ENCODE measurements at places on chromosomes 4 and X. TPM values are rescaled to one million over a fixed set of nuclear protein-coding genes. Genes with fewer than 3 reads are reported as not detected.

DNA sequence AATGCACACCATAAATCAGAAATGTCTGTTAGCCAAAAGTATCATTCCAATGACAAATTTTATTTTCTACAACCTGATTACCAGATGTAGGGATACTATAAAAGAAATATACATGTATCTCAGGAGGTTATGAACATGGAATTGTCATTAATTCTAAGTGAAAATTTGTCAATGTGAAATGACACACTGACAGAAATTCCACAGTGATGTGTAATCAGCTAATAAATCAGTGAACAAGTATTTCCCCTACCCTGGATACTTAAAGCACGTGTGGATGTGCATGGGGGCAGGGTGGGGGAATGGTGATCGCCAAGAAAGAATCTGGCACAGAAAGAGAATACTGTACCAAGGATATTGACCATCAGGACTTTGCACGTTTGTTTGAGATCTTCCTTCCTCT, 123.6 kb downstream of the SH3RF1 start:
- H3K4me3 ChIP-seq: no peak overlapping the region
- H3K36me3 ChIP-seq: no peaks in the 10 kb centered on the region
- DNase-seq: no peak
- peaks cover 20% of the 10 kb centered on the region for H3K4me1 ChIP-seq

Gene SPANXA1
- total RNA-seq: not detected

DNA sequence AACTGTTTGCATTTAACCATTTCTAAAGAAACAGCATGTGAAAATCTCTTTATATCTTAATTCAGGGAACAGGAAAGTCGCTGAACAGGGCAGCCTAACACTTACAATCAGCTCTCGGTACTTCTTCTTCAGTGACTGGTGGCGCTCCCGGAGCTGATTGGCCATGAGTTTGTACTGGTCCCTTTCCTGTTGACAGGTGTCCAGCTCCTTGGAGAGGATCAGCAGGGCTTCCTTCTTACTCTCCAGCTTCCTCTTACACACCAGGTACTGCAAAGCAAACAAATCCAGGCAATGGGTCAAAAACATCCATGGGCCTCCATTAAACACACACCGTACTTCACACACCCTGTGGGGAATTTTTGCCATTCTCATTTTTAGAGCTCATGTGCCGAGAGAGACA, 36.4 kb downstream of the CCDC149 start:
- no peaks in the 10 kb centered on the region for H3K4me1 ChIP-seq
- no peak overlapping the region for H3K4me3 ChIP-seq
- no peak for DNase-seq
- no peaks in the 10 kb centered on the region for H3K27me3 ChIP-seq
- H3K27ac ChIP-seq: no peak overlapping the region
- no peaks in the 10 kb centered on the region for H3K36me3 ChIP-seq

Gene BLOC1S4
- total RNA-seq: 52.1 TPM

Gene PCDH10
- total RNA-seq: 1.1 TPM

DNA sequence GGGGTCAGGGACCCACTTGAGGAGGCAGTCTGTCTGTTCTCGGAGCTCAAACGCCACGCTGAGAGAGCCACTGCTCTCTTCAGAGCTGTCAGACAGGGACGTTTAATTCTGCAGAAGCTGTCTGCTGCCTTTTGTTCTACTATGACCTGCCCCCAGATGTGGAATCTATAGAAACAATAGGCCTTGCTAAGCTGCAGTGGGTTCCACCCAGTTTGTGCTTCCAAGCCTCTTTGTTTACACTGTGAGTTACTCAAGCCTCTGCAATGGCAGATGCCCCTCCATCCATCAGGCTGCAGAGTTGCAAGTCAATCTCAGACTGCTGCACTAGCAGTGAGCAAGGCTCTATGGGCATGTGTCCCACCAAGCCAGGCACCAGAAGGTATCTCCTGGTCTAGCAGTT, 158.1 kb downstream of the DTHD1 start:
- H3K4me1 ChIP-seq: no peaks in the 10 kb centered on the region
- no peak for DNase-seq
- no peaks in the 10 kb centered on the region for H3K27me3 ChIP-seq

Gene MSANTD1
- 1.4 TPM for total RNA-seq

- peak; percentile 75 for DNase-seq
- H3K4me1 ChIP-seq: no peaks in the 10 kb centered on the region
- H3K27ac ChIP-seq: no peak overlapping the region
- no peaks in the 10 kb centered on the region for H3K36me3 ChIP-seq
- H3K4me3 ChIP-seq: no peak overlapping the region
These were observed 43.2 kb downstream of the TMEM144 start for GRCh38 chr4:158253350-158253980.

- H3K4me3 ChIP-seq: no peak overlapping the region
- no peak overlapping the region for H3K27ac ChIP-seq
- H3K4me1 ChIP-seq: peaks cover 2% of the 10 kb centered on the region
- no peak for DNase-seq
These were observed 59.0 kb downstream of the SORCS2 start for GRCh38 chr4:7251321-7251720.

DNA sequence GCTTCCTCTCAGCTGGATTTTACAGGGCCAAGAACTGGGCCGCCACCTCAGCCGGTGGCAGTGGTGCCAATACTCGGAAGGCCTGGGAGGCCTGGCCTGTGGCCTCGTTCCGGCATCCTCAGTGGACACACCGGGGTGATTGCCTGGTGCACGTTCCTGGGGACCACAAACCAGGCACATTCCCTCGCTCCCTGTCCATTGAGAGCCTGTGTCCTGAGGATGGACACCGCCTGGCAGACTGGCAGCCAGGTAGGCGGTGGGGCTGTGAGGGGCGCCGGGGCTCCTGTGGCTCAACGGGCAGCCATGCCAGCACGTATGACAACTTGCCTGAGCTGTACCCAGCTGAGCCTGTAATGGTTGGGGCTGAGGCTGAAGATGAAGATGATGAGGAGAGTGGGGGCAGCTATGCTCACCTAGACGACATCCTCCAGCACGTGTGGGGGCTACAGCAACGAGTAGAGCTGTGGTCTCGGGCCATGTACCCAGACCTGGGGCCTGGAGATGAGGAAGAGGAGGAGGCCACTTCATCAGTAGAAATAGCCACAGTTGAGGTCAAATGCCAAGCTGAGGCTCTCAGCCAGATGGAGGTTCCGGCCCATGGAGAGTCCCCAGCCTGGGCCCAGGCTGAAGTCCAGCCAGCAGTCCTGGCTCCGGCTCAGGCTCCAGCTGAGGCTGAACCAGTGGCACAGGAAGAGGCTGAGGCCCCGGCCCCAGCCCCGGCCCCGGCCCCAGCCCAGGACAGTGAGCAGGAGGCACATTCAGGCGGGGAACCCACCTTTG, 70.4 kb downstream of the STARD8 start:
- H3K4me3 ChIP-seq: no peak overlapping the region
- H3K4me1 ChIP-seq: no peaks in the 10 kb centered on the region
- no peak for DNase-seq
- no peak overlapping the region for H3K27ac ChIP-seq
- H3K27me3 ChIP-seq: no peaks in the 10 kb centered on the region
- H3K36me3 ChIP-seq: no peaks in the 10 kb centered on the region

DNA sequence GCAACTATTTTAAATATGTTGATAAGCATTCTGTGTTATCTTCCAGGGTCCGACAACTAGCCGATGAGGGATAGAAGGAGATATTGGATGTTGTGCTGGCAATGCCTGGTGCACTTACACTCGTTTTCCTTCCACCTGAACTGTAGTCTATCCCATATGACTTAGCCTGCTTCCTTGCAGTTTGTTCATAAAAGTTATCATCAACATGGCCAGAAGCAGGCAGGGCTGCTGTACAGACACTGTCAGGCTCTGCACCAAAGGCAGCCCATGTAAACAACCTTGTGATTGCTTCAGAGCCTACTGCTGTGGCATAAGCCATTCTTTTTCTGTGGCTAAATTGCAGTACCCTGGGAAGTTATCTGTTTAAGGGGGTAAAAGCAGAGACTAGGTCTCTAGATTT, 1.6 kb downstream of the MAPK10 start:
- H3K4me3 ChIP-seq: no peak overlapping the region
- peaks cover 22% of the 10 kb centered on the region for H3K4me1 ChIP-seq
- DNase-seq: peak; percentile 10
- H3K27me3 ChIP-seq: no peaks in the 10 kb centered on the region
- H3K36me3 ChIP-seq: no peaks in the 10 kb centered on the region

DNA sequence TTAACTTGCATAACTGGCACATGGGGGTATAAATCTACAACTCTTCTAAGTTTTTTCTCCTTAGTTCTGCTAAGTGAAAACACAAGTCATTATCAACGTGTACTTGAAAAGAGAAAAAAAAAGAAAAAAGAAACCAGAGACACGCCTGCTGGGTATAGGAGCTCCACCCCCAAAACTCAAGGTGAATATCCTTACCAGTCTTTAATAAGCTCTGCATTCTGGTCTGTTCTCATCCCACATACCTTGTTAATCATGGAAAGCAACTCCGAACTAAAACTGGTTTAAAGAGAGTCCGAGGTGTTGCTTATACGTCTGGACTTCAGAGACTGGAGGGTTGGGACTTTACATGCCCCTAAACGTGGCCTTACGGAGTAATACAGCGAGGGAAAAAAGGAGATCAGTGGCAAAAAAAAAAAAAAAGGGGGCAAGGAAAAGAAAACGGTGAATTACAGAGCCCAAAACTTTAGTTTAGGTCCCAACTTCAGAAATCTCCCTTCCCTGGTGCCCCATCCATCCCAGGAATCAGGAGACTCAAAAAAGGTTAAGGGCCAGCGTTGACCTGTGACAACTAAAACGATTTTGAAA, 1.0 kb downstream of the PGRMC2 start:
- peaks cover 8% of the 10 kb centered on the region for H3K4me1 ChIP-seq
- DNase-seq: peak; percentile 51
- H3K36me3 ChIP-seq: no peaks in the 10 kb centered on the region
- peak overlapping the region; percentile 87 for H3K27ac ChIP-seq
- no peaks in the 10 kb centered on the region for H3K27me3 ChIP-seq

GRCh38 chr4:7410446-7410845, 24.3 kb downstream of the PSAPL1 start:
- no peaks in the 10 kb centered on the region for H3K36me3 ChIP-seq
- H3K27ac ChIP-seq: peak overlapping the region; percentile 38
- no peak overlapping the region for H3K4me3 ChIP-seq
- DNase-seq: no peak

GRCh38 chrX:131977619-131978018, 45.5 kb upstream of the STK26 start:
- H3K4me1 ChIP-seq: no peaks in the 10 kb centered on the region
- H3K4me3 ChIP-seq: no peak overlapping the region
- no peaks in the 10 kb centered on the region for H3K36me3 ChIP-seq
- no peak overlapping the region for H3K27ac ChIP-seq
- H3K27me3 ChIP-seq: no peaks in the 10 kb centered on the region

DNA sequence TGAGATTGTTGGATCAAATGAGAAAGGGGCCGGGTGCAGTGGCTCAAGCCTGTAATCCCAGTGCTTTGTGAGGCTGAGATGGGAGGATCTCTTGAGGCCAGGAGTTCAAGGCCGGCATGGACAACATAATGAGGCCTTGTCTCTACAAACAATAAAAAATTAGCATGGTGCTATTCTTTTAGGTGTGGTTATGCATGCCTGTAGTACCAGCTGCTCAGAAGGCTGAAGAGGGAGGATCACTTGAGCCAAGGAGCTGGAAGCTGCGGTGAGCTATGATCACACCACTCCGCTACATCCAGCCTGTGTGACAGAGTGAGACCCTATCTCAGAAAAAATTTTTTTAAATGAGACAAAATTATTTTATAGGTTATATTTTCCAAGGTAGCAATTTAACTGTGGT, 49.7 kb upstream of the TMEM150C start:
- DNase-seq: no peak
- no peak overlapping the region for H3K27ac ChIP-seq
- no peaks in the 10 kb centered on the region for H3K27me3 ChIP-seq
- no peaks in the 10 kb centered on the region for H3K4me1 ChIP-seq
- no peak overlapping the region for H3K4me3 ChIP-seq

DNA sequence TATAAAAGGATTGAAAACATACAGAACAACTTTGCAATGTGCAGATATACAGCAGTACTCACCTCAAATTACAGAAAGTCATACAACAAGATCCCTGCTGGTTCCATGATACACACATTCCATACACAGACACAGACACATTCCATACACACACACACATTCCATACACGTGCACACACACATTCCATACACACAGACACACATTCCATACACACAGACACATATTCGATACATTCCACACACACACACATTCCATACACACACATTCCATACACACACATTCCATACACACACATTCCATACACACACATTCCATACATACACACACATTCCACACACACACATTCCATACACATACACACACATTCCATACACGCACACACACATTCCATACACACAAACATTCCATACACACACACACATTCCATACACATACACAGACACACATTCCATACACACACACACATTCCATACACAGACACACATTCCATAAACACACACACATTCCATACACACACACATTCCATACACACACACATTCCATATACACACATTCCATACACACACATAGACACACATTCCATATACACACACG, 13.7 kb downstream of the LINC00632 start:
- no peaks in the 10 kb centered on the region for H3K4me1 ChIP-seq
- peak; percentile 24 for DNase-seq
- no peaks in the 10 kb centered on the region for H3K36me3 ChIP-seq
- H3K27ac ChIP-seq: no peak overlapping the region
- H3K27me3 ChIP-seq: no peaks in the 10 kb centered on the region
- no peak overlapping the region for H3K4me3 ChIP-seq

DNA sequence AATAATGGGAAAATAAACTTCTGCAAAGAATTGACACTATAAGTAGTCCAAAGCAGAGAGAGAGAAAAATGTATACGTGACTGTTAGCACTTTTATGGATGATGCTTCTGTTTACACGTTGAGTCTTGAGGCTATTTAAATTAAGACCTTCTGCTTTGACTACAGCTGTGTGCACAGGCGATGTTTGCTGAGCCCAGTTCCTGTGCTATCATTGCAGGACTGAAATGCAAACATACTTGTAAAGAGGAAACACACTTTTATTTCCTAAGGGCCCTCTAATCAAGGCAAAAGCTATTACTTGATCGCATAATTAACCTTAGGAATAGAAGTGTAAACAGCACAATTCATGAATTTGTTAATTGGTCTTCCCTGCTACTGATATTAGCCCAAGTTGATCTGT, 226.9 kb downstream of the FBXW7 start:
- H3K4me3 ChIP-seq: no peak overlapping the region
- H3K27me3 ChIP-seq: peaks cover 3% of the 10 kb centered on the region
- H3K36me3 ChIP-seq: no peaks in the 10 kb centered on the region
- H3K27ac ChIP-seq: no peak overlapping the region
- no peak for DNase-seq
- H3K4me1 ChIP-seq: no peaks in the 10 kb centered on the region

Gene INTU
- total RNA-seq: 5.0 TPM

- H3K4me3 ChIP-seq: no peak overlapping the region
- H3K27me3 ChIP-seq: no peaks in the 10 kb centered on the region
- peak; percentile 17 for DNase-seq
- peak overlapping the region; percentile 20 for H3K27ac ChIP-seq
These were observed 633.6 kb downstream of the SPRY1 start for GRCh38 chr4:124030147-124030546.

Gene ANK2
- 190 TPM for total RNA-seq

GRCh38 chrX:13482746-13483541, 86.5 kb upstream of the EGFL6 start:
- H3K36me3 ChIP-seq: no peaks in the 10 kb centered on the region
- H3K4me3 ChIP-seq: no peak overlapping the region
- no peaks in the 10 kb centered on the region for H3K27me3 ChIP-seq
- no peaks in the 10 kb centered on the region for H3K4me1 ChIP-seq
- no peak for DNase-seq
